HFFc6 (cell line): ENCODE measurements at places on chromosomes 7 and 10.

- DNase-seq, result no peak
Observed at GRCh38 chr7:50533866-50534265, 31.3 kb downstream of the DDC start.

GRCh38 chr10:99393683-99394082 lies 36.7 kb downstream of the GOT1 start:
- no peak for DNase-seq

- DNase-seq, result no peak
Observed at GRCh38 chr7:108234281-108234680, 104.1 kb upstream of the LAMB4 start.

DNA sequence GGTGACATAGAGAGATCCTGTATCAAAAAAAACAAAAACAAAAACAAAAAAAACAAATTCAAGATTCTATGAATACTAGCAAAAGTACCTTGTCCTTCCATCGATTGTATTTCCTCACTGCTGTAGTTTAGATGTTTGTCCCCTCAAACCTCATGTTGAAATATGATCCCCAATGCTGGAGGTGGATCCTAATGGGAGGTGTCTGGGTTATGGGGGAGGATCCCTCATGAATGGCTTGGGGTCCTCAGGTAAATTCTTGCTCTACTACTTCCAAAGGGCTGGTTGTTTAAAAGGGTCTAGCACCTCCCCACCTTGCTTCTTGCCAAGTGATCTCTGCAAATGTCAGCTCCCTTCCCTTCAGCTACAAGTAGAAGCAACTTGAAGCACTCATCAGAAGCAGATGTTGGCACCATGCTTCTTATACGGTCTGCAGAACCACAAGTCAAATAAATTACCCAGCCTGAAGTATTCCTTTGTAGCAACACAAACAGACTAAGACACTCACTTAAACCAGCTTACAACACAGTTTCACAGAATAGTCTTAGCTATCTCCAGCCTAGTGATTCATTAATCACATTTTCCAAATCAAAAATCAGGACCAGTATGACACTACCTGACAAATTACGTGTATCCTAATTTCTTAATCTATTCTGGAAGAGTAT lies 20.7 kb downstream of the ABI1 start:
- DNase-seq, result no peak

GRCh38 chr7:24442170-24442777 lies 131.0 kb upstream of the PALS2 start:
- DNase-seq, result no peak

DNA sequence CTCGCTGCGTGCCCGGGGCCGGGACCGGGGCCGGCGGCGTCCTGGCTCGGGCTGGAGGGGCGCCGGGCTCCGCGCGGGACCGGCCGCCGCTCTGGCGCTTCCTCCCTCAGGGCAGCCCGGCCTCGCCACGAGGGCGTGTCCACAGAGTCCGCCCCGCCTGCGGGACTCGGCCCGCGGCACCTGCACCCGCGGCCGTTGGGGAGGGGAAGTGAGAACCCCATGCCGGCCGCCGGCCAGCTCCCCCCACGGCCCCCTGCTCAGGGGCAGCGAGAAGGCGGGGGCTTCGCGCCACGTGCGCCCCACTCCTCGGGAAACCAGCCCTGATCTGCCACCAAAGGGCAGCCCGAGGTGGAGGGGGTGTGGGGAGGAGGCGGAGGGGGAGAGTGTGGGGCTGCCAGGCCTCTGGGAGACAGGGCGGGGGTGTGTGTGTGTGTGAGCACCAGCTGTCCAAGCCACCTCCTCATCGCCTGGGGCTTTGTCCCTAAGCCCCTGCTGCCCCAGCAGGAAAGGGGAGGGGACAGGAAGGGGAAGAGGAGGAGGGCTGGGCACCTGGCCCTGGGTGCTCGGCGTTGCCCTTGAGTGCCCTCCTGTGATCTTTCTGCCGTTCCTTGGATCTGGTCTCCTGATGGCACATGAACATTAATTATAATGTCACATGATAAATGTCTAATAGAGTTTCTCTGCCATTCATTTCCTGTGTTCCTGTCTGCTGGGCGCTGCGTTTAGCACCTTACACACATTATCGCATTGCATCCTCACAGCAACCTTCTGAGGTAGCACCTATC lies at the start of gene PIK3AP1:
Gene PIK3AP1 (minus strand): TSS at position 93 of the 785 bp plus-strand sequence. CDS start 120 bp downstream, outside the sequence.
- DNase-seq, result no peak

DNA sequence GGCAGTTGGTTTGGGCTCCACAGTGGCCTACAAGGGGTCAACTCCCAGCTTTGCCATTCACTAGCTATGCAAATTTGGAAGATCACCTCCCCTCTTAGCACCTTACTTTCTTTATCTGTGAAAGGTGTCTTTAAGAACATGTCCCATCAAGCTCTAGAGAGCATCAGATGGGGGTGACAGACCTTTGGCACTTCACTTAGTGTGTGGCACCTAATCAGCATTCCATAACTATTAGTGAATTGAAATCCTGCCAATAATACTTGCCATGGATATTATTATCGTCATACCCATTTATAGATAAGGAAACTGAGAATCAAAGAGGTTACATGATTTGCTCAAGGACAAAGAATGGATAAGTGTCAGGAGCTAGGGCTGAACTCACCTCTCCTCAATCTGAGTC lies 51.9 kb downstream of the PLPP4 start:
- DNase-seq, result no peak

- no peak for DNase-seq
Observed at GRCh38 chr7:141695803-141696289, 6.1 kb downstream of the DENND11 start.

DNA sequence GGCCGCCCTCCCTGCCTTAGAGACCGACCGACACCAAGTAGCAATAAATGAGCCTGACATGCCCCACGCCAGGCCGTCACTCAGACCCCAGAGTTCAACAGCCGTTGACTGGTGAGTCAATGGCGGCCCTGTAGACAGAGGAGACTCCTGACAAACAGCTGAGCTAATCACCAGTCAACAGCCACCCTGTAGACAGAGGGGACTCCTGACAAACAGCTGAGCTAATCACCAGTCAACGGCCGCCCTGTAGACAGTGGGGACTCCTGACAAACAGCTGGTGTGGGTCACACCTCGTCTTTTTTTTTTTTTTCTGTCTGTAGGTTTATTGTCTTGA lies 16.9 kb upstream of the KNDC1 start:
- DNase-seq, result no peak
